NCI-H460 (cell line): ENCODE measurements at places on chromosomes 6 and 20. TPM values are rescaled to one million over a fixed set of nuclear protein-coding genes. Genes with fewer than 3 reads are reported as not detected.

Gene LRRC73
- total RNA-seq, result 0.25 and 0.26 TPM in 2 replicates

Gene PAX1
- 0.12 and 0.54 TPM in 2 replicates for total RNA-seq

Gene SLC22A3
- 0.07 TPM in 1 of 2 replicates, not detected in the other for total RNA-seq

Gene LMBRD1
- total RNA-seq, result 25.1 and 26.3 TPM in 2 replicates

DNA sequence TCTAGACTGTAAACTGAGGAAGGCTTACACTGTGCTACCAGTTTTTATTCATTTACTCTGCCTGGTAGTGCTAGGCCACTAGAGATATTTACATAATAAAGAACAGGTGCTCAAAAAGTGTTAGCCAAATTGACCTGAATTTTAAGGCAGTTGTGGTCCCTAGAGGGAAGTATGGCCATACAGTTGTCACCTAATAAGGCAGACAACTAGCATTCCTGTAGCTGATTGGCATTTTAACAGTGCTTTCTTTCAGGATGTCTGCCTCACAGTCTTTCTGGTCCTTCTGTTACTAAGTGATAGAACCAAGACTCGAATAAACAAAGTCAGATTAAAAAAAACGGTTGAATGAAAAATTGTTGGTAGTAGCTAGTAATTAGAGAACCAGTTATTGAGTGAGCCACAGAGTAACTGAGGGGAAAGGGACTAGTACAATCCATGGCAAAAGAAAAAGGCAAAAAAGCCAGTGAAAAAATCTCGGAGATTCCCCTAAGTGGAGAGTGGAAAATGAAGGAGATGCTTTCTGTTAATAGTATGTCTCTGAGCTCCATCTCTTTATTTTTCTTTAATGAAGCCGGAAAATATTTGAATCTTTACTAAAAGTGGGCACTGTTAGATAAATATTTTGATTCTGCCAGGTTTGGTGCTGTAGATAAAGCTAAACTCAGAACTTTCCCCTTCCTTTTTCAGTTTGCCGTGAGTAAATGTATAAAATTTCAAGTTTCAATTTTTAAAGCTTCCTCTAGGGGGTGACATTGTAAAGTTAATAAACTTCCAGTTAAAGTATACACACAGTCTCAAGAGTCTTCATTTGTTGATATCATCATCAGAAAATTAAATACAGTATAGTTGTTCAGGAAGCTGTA is 9.1 kb downstream of the VTA1 start:
- DNase-seq, result no peak

- DNase-seq, result no peak
These were observed 172.1 kb upstream of the ARG1 start for GRCh38 chr6:131400779-131401496.

DNA sequence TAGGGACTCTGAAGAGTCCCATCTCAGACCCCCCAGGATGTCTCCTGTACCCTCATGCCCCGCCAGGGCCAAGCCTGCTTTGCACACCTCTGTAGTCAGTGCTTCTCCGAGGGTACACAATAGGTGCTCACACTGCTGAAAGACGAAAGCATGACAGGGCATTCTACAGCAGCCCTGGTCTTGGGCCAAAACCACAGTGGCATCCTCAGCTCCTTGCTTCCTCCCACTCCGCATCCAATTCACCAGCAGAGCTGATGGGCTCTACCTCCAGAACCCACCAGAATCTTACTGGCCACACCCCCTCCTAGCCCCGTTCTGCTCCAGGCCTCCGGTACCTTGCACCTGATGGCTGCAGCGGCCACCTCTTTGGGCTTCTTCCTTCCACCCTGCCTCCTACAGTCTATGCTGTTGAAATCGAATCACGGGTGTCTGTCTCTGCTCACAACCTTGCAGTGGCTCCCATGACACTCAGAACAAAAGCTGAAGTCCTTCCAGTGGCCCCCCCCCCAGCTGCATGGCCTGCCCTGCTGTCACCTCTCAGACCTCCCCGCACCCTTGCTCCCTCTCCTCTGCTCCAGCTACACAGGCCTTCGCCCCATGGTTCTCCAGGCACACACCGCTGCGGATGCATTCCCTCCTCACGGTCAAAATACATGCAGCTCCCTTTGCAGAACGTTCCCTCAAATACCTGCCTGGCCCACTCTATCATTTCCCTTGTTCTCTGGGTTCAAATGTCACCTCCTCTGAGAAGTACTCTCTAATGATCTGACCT is 1.2 kb downstream of the ANGPT4 start:
- DNase-seq, result no peak

GRCh38 chr20:50111120-50111828 is 1.7 kb downstream of the UBE2V1 start:
- no peak for DNase-seq

DNA sequence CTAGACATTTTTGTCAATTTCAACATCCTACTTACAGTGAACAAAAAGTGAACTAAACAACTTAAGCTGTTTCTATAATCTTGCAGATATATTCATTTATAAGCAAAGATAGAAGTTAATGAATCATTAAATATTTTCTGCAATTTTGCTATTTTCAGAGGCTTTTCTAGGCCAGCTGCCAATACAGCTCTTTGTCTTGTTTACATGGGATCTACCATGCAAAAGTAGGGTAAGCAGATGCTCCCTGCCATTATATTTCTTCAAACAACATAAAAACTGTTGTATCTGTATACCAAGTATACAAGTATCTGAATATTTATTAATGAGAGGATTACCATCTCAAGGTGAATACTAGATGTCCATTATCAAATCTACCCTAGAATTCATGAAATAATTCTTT is 15.4 kb downstream of the PNISR start:
- no peak for DNase-seq

DNA sequence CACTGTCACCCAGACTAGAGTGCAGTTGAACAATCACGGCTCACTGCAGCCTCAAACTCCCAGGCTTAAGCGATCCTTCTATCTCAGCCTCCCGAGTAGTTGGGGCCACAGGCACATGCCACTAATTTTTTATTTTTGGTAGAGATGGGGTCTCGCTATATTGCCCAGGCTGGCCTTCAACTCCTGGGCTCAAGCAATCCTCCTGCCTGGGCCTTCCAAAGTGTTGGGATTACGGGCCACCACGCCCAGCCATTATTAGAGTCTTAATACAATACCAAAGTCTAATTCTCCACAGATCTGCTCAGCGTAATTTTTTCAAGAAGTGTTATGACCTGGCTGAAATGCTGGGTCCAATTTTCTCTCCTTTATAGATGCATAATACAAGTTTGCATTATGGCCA is 3.0 kb downstream of the GCLC start:
- DNase-seq, result no peak

GRCh38 chr20:2137552-2138201 is 36.0 kb downstream of the STK35 start:
- no peak for DNase-seq

DNA sequence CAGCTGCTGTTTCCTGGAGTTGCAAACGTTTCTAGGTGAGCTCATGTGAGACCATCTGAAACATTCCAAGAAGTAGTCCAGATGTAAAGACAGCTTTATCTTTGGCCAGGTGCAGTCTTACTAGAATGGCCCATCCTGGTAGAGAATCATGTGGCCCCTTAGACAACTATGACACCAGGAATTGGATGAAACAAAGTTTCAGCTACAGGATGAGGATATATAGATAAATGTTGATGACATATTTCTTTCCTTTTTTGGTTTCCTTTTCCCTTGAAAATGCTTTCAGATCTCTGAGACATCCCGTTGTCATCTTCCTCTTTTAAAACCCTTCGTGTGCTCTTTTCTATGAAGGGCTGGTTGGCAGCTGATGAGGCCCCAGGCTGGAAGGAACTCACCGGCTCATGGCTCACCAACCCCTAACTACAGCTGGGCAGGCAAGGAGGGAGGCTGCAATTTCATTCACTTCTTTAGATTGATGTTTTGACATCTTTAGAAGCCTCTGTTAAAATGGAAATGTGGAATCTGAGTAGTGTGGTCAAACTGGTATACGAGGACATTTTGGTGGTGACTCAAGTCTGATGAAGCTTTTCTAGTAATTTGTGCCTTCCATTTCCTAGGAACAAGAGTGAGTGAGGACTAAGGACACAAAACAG is 167.9 kb upstream of the TNFAIP3 start:
- no peak for DNase-seq

DNA sequence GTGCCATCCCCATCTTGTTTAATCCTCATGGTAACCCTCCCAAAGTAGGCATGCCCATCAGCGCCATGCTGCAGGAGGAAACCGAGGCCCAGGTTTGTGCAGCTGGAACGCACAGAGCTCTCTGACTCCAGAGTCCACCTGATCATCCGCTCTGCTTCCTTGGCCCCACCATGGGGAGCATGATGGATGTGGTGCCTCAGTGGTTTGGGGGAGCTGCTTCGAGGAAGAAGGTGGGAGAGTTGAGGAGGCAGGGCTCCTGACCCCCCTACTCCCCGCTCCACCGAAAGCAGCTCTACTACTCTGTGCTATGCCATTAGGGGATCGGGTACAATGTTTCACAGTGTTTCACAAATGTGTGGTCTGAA is 52.2 kb downstream of the TGM2 start:
- no peak for DNase-seq

DNA sequence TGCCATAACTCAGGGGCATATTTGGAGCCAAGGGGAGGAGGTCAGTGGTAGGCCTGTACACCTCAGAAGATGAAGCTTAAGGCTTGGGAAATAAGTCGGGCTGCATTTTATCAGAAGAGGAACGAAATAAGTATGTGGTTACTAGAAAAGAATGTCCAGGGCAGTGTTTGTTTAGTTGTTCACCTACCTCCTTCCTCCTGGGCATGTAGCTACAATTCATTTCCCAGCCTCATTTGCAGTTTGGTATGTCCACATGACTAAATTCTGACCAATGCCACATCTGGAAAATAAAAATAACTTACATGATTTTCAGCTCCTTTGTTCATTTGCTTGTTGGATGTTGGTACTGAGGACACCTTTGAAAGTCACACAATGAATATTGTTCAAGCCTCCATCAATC is 294.5 kb upstream of the RGS17 start:
- no peak for DNase-seq

GRCh38 chr20:50491168-50491567 is 19.0 kb upstream of the PTPN1 start:
- DNase-seq, result no peak

DNA sequence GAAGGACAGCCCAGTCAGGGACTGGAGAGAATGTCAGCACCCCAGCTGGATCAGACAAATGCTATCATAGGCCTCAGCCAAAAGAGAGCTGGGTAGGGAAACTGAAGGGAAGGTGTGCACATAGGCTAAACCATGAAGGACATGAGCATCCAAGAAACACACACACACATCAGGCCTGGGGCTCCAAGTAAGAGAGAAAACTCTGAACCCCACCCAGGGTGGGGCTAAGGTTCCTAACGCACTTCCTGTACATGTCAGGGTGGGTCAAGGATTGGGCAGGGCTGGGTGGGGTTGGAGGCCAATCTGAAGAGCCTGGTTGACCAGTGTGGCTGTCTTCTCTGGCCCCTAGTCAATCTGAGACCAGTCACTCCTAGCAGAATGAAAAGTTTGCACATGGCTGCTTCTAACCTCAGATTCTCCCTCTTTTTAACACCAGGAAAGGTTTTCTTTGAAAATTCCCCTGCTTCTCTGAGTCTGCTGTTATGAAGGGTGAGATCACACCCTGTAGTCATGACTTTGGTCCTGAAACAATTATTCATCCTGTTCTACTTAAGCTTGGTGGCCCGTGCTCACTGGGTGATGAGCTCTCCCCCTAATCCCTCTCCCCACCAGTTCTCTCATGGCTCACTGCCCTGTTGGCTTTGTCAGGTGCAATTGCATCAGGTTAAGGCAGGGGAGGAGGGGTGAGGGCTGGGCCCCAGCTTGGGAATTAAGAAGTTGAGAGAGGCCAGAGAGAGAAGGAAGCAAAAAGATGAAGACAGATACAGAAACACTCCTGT is 88.4 kb downstream of the MAFB start:
- no peak for DNase-seq

GRCh38 chr6:85460921-85461797 is 11.3 kb downstream of the NT5E start:
- no peak for DNase-seq

GRCh38 chr6:73538116-73538779 is 17.4 kb upstream of the EEF1A1 start:
- DNase-seq, result no peak

DNA sequence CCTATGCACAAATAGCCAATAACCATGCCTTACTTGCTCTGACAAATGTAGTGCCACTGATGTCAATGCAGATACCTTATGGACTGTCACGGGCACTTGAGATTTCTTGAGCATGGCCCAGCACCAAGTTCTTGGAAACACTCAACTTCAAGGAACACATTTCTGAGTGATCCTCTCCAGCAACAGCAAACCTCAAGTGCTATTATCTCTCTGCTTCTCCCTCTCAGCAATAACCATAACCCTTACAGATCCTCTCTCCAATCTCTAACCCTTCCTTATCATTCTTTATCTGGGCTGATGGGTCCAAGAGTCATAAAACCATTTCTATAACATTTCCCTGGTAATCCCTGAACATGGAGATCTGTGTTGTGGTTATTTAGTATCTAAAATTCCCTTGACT is 266.9 kb upstream of the STXBP5 start:
- no peak for DNase-seq

DNA sequence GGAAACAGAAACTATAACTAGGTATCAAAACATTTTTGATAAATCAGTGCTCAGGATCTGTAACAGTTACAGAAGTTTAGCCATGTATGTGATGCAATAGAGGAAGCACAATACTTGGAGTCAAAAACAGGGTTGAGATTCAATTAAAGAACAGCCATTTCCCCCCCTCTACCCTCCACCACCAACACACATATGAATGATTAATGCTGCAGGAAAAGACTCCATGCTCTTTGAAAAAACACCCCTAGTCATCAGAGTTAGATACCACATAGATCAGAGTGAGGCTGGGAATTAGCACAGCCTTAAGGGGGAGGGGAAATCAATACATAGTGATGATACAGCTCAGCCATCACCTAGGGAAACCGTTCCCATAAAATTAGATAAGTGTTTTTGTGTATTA is 108.9 kb upstream of the EMILIN3 start:
- DNase-seq, result no peak

DNA sequence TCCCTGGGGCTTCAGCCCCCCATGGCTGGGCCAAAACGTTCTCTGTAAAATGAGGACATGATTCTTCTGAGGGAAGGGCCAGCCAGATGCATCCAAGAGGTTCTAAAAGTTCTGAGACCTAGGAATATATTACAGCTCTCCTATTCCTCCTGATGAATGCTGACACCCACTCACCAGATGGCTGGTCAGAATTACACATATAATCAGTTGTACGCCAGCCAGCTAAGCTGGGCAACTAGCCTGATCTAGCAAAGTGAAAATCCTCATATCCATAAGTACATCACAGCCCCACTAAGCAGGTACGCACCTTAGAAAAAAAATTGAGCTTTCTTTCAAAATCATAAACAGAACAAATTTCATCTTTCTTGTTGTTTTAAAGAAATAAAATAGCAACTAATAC is 34.8 kb downstream of the C6orf118 start:
- no peak for DNase-seq

- DNase-seq, result peak; percentile 69
These were observed 48.2 kb downstream of the MRPL14 start for GRCh38 chr6:44078827-44079671.
